Activated B cell treated with CpG ODN at 0.5 μM for 24 hours (primary cell): ENCODE measurements at places on chromosomes 6 and 20.

DNA sequence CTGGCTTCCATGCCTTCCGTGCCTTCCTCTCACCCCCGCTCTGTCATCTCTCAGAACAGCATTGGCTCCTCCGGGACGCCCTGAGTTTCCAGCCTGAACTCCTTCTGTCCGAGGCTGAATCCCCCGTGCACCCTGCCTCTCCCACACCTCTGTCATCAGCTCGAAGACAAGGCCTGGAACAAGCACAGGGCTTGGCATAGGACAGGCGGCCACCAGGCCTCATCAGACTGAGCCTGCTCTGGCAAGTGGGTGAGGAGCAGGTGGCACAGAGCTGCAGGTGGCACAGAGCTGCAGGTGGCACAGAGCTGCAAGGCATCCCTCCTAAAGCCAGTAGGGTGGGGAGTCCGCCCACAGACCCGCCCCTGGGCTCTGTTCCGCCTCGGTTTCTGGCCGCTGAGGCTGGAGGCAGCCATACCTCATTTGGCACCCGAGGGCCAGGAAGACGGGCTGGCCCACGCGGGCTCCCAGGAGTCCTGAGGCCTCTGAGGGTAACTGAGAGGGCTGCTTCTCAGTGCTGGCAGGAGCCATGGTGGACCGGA, 60.2 kb downstream of the EZR start:
- no peak for DNase-seq

- DNase-seq = no peak
Observed at GRCh38 chr6:169975286-169975685, 223.9 kb downstream of the ERMARD start.

GRCh38 chr6:97052152-97052787, 127.7 kb downstream of the KLHL32 start:
- no peak for DNase-seq

DNA sequence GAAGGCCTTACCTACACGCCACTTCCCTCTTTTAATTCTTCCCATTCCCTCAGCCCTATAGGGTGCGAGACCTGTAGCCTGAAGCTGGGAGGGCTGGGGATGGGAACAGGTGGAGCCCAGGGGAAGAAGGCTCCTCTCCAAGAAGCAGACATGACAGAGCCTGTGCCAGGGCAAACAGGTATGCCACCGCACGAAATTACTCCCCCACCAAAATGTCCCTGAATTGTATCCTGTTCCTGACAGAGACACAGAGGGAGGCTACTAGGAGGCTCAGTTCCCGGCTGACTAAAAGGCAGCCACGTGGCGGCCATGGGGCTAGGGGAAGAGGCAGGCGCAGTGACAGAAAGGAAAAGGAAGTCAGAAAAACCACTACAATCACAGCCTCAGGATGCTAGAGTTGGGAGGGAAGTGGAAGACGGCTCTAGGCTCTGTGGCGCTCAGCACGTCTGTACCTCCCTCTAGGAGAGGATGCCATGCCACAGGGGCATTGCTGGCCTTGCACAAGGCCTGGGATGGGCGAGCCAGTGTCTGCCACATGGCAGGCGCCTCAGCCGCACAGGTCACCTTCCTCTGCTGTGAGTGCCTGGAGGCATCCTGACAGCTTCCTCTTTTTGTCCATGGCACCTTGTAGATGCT, 27.7 kb downstream of the TFEB start:
- peak; percentile 42 for DNase-seq
